Activated naive CD4-positive, alpha-beta T cell treated with Interleukin-2 at 50 U/mL for 16 hours (primary cell): ENCODE measurements at places on chromosomes 11 and 22.

DNA sequence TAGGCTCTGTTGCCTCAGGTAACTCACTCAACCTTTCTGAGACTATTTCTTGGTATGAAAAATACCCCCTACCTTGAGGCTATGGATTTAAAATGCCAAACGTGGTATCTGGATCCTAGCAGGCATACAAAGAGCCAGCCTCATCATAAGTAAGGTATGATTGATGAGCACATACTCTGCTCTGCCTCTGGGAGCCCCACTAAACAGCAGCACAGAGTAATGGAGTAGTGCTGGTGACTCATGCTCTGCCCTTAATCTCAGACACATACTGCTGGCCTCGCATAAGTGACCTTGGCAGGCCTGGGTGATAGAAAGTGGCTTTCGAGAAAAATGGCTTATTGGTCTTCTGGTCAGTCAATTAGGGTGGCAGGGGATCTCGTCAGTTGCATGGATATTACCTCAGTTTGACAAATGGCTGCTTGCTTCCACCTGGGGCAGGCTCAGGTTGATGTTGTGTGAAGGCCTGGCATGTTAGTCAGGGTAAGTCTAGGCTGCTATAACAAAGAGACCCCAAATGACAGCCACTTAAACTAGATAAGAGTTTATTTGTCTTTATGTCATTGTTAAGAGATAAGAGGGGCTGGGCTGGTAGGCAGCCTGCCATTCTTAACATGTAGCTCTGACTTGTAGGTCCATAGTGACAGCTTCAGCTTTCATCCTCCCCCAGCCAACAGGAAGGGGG, 15.2 kb upstream of the SLC6A5 start:
- DNase-seq: no peak

- no peak for DNase-seq
Measured at GRCh38 chr11:1829039-1829820, 5.6 kb upstream of the SYT8 start.

DNA sequence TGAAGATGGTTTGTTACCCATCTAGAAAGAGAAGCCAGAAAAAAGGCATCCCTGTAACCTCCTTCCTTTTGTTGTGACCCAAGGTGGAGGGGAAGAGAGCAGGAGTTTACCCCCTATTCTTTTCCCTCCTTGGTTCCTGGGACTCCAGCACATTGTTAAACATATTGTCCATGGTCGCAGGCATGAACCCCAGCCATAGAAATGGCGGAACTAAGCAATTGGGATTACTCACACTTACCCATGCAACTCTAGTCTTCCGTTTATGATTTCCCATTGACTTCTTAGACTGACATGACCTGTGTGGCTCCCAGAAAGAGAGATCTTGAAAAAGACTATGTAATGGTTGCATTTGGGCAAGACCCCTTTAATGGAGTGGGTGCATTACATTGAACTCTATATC, 45.4 kb downstream of the OR4C46 start:
- no peak for DNase-seq

DNA sequence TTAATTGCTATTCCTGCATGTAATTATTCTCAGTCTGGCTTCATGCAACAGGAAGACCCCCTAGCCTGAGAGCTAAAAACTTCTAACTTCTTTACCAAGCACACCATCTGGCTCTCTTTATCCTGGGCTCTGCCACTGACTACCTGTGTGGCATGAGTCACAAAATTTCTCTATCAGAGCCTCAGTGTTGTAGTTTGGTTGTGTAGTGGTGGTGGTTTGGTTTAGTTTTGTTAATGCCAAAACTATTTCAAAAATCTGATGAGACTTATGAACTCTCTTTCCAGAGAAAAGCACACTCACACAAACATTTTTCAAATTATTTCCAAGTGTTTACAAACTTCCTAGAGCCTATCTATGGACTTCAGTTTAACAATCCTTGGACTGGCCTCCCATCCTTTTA, 7.5 kb upstream of the IL17RA start:
- DNase-seq: no peak

GRCh38 chr22:47377926-47378560, 615.6 kb downstream of the TBC1D22A start:
- DNase-seq: no peak

- DNase-seq: no peak
Measured at GRCh38 chr22:47658182-47658581, 895.7 kb downstream of the TBC1D22A start.

GRCh38 chr11:133053124-133053776, 479.1 kb downstream of the OPCML start:
- DNase-seq: no peak

DNA sequence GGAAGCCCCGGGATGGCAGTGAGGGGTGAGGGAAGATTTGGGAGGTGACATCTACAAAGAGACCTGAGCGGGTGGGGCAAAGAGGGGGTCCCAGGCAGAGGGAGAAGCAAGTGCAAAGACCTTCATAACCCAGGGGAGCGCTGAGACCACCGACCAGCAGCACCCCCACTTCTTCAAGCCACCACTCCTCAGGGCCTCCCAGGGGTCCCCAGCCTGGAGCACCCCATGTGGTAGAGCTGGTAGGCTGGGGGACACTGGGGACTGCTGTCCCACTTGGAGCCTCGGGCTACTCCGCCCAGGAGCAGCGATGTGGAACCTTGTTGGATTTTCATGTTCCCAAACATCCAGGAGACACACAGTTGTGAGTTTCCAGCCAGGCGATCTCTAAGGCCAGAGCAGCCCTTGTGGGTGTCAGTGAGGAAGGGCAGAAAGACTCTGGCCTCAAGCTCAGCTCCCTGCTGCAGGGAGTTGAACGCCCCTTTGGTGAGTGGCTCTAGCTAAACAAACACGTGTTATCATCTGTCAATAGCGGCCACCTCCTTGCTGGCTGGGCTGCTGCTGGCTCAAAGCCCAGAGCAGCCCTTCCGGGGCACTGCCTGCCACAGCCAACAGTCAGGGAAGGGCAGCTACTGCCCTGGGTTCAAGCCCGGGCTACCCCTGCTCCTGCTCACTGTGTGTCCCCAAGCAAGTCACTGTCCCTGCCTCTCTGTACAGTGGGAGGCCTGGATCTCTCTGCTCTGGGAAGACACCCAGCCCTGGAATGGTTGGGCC, 25.7 kb upstream of the CHKA start:
- DNase-seq: no peak

DNA sequence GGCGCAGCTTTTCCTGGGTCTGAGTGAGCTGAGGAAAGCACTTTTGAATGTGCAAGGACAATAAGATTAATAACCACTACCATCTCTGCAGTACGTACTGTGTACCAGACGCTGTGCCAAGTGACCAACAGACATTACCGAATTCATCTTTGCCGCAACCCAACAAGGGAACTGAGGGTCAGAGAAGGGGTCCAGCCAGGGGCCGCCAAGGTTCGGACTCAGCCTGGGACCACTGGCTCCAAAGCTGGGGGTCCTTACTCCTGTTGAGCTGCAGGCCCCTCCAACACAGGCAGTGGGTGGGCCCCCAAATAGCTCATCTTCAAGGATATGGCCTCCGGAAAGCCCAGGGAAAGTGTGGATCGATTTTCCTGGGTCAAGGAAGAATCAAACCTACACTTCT, 55.0 kb upstream of the EMID1 start:
- DNase-seq: no peak

DNA sequence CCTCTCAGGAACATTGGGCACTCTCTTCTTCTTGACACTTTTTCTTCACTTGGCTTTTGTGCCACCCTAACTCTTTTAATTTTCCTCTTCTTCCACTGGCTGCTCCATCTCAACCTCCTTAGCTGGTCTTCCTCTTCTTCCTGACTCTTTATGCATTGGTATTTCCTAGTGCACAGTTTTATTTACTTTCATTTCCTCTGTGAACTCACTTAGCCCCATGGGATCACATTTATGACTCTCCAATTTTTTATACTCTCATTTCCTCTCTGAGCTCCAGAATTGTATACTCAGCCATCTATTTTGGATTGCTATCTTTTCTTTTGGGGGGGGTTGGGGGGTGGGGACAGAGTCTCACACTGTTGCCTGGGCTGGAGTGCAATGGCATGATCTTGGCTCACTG, 38.5 kb upstream of the LARGE1 start:
- DNase-seq: no peak

DNA sequence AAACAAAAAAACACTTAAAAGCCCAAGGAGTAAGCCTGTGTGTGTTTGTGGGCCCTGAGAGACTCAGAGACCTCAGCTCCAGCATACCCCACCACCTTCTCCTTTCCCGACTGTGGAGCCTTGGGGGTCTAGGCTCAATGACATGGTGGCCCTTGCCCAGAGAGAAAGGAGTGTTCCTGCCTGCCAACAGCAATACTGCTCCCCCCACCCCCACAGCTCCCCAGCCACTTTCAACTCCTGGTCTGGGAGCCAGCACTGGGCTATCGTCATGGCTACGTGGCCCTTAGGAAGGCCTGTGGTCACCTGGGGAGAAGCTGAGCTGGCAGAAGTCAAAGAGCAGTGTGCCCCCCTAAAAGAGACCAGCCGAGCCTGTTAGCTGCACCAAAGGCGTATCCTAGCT, 2.6 kb downstream of the PPP1R14B start:
- no peak for DNase-seq

DNA sequence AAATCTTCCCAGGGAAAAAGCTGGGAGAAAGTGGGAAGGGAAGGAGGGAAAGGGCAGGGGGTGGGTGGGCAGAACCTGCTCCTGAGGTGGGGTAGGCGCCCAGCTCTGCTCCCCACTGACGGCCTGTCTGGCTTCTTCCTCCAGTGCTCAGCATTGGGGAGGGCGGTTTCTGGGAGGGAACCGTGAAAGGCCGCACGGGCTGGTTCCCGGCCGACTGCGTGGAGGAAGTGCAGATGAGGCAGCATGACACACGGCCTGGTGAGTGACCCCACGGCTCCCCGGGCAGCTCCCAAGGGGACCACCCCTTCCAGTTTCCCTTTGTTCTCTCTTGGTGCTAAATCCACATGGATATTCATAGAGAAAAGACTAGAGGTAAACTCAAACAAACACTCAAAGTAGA, 25.9 kb downstream of the SHANK3 start:
- no peak for DNase-seq

DNA sequence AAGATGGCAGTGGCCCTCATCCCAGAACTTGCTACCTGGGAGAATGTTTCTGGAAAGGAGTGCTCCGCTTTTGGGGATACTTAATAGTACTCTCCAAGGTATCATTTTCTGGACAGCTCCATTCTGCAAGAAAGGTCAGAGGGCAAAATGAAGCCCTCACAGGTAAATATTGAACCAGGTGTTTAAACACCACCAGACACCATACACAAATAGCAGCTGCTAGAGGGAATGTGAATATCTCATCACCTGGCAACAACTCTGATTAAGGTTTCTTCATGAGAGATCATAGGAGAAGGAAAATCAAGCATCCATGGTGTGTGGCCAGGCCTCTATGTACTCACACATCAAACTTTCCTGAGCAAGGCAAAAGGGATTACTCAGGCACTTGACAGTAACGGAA, 226.1 kb upstream of the FAT3 start:
- DNase-seq: no peak

GRCh38 chr11:118933486-118933885, 7.8 kb upstream of the BCL9L start:
- DNase-seq: no peak

GRCh38 chr22:30282616-30283046, 6.7 kb downstream of the CASTOR1 start:
- DNase-seq: no peak

- no peak for DNase-seq
Measured at GRCh38 chr22:23269441-23270211, 89.3 kb downstream of the BCR start.

GRCh38 chr11:86784241-86784681, 16.1 kb upstream of the PRSS23 start:
- DNase-seq: no peak

DNA sequence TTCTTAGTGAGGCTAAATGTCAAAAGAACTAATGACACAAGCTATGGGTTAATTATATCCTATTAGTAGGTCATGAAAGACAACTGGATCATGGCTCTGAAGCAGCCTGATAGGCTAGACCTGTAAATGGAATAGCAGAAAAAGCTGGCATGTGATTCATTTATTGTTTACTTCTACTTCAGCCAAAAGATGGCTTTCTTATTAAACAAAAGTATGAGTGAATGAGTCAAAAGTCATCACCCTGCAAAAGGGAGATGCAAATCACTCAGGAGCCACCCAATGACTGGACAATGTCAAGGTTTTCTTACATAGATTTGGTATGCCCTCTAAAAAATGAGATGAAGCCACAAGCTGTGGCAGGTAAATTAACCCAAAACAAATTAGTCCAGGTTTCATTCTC, 138.0 kb downstream of the TRPC6 start:
- DNase-seq: no peak

GRCh38 chr22:49770547-49771265, 57.0 kb downstream of the BRD1 start:
- no peak for DNase-seq

- DNase-seq: no peak
Measured at GRCh38 chr11:93662175-93662570, 691 bp downstream of the CEP295 start.

DNA sequence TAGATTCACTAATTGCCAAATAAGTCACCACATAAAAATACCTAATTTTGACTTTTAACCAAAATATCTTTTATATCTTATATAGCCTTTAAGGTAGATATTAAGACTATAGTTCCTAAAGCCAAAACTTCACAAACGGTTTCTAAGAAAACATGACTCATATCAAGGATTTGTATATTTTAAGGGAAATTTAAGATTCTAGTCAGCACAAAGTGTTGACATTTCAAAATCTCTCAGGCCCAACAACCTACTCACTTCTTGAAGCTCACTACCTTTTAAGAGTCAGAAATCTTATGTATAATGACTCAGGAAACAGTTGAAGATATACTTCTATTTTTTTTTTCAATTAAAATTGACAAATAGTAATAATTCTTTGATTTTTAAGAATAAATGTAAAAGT, 221.9 kb downstream of the SBF2 start:
- DNase-seq: no peak

GRCh38 chr22:42863349-42863961, 6.4 kb upstream of the ARFGAP3 start:
- DNase-seq: peak; percentile 68

GRCh38 chr11:95923439-95923727, 524 bp downstream of the MTMR2 start:
- DNase-seq: no peak

- no peak for DNase-seq
Measured at GRCh38 chr11:127273593-127274327, 273.2 kb upstream of the KIRREL3 start.

- no peak for DNase-seq
Measured at GRCh38 chr11:102447193-102447592, 5.4 kb downstream of the TMEM123 start.

DNA sequence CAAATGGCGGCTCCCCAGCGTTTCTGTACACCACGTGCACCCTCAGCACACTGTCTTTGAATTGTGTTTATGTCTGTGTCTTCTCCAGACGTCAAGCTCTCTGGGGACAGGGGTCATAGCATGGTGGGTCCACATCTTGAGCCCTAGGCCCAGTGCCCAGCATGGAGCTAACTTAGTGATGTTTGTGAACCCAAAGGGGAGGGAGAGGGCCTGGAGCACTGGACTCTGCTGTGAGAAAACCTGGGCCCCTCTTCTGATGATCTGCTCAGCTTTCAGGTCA, 4.3 kb downstream of the MRGPRG start:
- DNase-seq: no peak

DNA sequence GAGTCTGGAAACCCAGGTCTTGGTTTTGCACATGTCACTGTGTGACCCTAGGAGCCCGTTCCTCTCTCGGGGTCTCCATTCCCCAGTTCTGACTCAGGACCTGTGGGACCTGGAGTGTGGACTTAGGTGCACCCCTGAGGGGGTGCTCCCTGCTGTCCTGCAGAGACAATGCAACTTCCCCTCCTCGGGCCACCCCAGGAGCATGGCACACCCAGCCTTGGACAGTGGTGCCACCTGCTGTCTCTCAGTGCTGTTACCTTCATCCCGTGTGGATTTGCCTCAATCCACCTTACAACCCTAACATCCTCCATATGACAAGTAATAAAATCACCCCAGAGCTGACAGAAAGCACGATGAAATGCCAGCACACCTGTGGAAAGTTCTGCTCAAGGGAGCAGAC, 27.5 kb upstream of the CRYBB3 start:
- DNase-seq: peak; percentile 24
